Psoas muscle (tissue), 8 donors: ENCODE measurements at places on chromosomes 1 and 21. TPM values are rescaled to one million over a fixed set of nuclear protein-coding genes. Genes with fewer than 3 reads are reported as not detected.

The DDX59 gene
- 28.2 TPM for total RNA-seq

The BSND gene
- total RNA-seq, result not detected

The RNASEL gene
- 4.4 TPM for total RNA-seq

The HOOK1 gene
- total RNA-seq, result 0.34 TPM

The PCSK9 gene
- not detected for total RNA-seq

The FNBP1L gene
- total RNA-seq, result 19.3 TPM

The GFI1 gene
- total RNA-seq, result 0.36 TPM

The CDK11A gene
- total RNA-seq, result 20.4 TPM

The USP48 gene
- total RNA-seq, result 35.9 TPM

The NGF gene
- 1.4 TPM for total RNA-seq

The KCNT2 gene
- 0.12 TPM for total RNA-seq

The TTC39A gene
- 12.4 TPM for total RNA-seq

The UBR4 gene
- 185 TPM for total RNA-seq

The ERICH3 gene
- total RNA-seq, result not detected

The COL6A1 gene
- 44.1 TPM for total RNA-seq

The LCE3D gene
- not detected for total RNA-seq

The PCP4L1 gene
- total RNA-seq, result not detected

The TNFAIP8L2 gene
- 0.56 TPM for total RNA-seq

The GBP5 gene
- 0.40 TPM for total RNA-seq

The ANXA9 gene
- total RNA-seq, result not detected

The WNT2B gene
- 0.32 TPM for total RNA-seq

The MAP10 gene
- 2.4 TPM for total RNA-seq

The PTGFR gene
- total RNA-seq, result 1.1 TPM

The G0S2 gene
- total RNA-seq, result 61.0 TPM

The PLA2G4A gene
- 0.57 TPM for total RNA-seq
